Heart left ventricle (tissue), 16 donors: ENCODE measurements at places on chromosomes 5 and 9.

DNA sequence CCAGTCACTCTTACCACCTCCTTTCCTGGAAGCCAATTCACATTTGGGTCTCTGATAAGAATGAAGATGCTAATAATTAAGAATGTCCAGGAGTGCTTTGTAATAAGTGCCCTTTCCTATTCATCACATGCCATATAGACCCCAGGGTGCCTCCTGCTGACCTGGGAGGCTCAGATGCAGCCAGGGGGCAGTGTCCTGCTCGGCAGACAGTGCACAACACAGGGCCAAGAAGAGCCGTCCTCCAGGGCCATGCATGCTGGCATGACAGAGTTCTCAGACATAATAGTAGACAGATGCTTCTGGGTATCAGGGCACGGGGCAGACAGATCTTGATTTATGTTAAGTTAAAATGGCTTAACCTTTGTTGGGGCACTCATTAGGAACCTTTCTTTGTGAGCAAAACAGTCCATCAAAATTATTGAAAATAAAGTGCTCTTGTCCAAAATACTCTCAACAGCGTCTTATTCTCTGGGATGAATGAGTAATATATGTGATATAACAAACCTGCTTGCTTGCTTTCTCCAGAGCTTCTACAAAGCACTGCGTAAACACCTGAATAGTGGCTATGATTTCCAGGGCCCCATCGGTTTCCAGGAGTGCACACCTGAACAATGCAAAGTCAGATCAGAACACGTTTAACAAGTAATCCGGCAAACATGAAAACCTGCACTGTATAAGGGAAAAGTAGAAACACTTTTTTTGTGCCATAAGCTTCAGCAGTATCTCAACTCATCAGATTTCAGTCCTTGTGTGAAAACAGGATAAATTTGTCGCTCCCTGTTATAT, 192.7 kb downstream of the FANCC start:
- no peak for DNase-seq

DNA sequence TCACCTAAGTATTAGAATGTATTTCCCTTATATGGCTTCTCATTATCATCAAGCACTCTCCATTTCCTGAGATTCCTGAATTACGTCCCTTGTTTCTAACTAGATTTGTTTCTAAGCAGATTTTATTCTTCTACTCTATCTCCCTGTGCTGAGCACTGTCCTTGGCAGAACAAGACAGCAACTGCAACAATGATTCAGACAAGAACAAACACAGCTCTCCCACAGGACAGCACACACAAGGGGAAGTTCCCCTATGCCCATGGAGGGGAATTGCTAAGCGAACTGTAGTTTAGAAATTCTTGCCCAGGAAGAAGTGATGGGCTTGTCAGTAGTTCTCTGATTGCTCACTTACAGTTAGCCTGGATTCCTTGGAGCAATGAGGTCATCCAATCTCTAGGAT, 759.9 kb downstream of the DTWD2 start:
- DNase-seq, result no peak

DNA sequence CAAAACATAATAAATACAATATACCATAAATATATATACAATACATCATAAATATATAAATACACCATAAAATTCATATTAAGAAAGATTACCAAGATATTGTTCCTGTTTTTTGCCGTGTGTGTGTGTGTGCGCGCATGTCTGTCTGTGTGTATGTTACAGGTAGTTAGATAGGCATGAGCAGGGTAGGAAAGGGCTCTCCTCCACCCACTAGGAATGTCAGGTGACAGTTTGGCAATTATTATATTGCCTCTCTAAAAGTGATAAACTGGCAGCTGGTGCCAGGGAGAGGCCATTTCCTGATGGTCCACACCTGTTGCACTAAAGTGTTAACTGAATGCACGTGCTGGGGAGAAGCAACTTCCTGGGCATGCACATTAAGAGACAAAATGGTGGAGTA, 232.8 kb downstream of the ADAMTS6 start:
- no peak for DNase-seq

DNA sequence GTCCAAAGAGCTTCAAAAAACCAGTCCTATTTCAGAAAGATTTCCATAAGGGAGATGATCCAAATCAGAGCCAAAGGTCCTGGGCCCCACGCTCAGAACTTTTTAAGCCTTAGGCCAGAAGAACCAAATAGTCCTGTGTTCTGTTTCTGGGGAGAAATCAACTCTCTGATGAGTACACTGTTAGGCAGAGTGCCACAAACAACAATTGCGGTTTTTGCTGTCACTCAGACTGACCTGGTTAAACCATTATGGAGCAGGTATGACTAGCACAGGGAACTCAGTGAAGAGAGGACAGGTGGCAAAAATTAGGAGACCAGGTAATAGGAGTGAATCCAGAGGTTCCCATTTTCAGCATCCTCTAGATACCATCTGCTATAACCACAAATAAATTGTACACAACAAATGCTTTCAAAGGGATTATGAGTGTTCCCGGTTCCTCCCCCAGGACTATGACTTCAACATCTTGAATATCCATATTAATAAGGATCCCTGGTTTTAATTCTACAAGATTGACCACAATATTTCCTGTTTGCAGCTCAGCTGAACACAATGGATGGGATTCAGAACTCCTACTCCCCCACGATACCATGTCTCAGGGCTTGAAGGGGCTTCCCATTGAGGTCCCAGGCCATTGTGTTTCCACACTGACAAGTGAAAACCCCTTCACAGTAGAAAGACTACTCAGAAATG, 52.1 kb upstream of the FREM1 start:
- DNase-seq, result no peak

- DNase-seq, result no peak
Observed at GRCh38 chr9:131104016-131104740, 7.8 kb downstream of the AIF1L start.

GRCh38 chr5:62690421-62690820, 111.8 kb downstream of the LRRC70 start:
- no peak for DNase-seq

DNA sequence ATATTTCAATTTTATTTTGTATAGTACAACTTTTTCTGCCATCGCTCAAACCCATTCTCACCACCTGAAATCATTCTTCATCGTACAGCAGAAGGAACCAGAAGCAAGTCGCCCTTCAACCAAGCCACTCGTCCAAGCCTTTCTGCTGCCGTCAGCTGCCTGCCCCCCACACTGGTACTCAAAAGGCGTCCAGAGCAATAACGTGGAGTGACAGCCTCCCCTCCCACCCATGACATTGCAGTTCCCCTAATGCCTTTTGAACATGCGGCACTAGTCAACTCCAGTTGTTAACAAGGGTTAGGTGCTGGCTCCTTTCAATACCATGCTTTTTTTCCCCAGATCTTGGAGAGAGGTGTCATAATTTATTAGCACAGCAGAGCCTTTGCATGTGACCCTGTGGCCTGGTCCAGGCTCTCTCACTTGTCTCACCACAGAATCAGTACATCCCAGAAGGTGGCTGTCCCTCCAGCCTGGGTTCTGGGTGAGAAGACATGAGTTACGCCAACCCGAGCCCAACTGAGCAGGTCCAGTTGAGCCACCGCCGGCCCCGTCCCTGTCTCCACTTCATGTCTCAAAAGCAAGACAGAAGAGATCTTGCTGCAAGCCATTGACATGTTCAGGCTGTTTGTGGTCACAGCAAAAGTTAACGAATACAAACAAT, 20.4 kb upstream of the MED10 start:
- no peak for DNase-seq

DNA sequence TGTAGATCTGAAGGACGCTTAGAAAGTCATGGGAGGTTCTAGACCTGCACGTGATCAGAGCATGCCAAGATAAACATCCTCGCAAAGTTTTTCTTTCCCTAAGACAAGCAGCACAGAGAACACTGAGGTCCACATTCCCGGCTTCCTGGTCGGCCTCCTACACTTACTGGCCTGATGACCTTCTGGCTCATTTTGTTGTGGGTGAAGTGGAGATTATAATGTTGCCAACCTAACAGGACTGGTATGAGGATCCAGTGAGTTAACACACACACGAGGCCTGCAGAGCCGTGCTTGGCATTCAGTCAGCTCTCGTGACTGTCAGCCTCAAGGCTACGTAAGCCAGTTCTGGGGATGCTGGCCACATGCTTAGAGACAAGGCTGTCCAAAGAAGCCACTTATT, 186.0 kb downstream of the TENT4A start:
- DNase-seq, result no peak

DNA sequence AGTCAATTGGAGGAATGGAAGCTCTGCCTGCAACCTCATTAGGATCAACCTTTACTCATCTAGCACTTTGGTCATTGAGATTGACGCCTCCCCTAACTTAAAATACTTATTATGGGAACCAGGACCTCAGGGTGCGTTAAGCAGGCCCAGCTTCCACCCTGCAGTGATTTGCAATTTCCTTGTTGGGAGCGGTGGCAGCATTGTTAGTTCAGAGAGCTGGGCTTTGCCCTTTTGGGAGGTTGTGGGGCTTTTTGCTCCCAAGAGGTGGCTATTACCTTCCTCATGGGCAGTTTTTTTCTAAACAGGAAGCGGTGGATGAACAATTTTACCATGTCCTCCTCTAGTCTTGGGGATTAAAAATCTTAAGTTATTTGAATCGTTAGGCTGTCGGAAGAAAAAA, 60.9 kb downstream of the TMEM215 start:
- DNase-seq, result no peak

DNA sequence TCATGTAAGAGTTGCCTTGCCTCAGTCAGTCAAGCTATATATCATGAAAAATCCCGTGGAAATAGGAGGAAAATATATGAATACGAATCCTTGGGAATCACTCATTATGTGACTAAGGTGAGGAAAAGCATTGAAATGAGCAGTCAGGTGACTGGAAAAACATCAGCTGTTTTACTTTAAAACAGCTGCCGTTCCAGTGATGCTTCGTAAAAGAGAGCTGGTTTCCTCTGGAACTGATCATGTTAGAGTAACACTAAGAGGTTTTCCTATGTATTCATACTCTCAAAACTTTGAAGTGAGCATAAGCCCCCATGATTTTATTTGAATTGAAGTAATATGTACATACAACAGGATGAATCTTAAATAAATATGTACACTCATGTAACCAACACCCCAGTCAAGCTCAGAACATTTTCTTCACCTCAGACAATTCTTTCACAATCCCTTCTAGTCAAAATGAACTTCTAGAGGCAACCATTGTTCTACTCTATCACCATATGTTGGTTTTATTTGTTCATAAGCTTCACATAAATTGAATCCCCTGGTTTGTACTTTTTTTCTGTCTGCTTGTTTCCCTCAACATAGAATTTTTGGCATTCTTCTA, 107.7 kb downstream of the SLC25A46 start:
- DNase-seq, result no peak

DNA sequence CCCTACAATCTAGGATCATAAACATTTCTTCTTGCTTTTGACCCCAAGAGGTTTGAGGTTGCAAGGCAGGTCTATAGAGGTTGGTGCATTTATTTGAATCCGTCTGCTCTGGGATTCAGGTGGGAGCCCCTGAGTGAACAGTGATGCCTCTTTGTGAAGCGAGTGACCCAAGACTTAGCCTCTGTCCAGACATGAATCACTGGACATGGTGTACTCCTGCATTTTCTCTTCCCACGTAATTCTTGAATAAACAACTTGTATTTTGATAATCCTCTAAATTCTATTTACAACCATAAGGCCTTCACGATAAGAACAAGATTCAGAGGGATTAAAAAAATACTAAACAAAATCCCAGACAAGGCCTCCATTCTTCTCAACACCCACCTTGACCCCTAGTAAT, 67.5 kb upstream of the PLPP6 start:
- no peak for DNase-seq
